ENCODE measurements at places on chromosomes 7 and 10.

DNA sequence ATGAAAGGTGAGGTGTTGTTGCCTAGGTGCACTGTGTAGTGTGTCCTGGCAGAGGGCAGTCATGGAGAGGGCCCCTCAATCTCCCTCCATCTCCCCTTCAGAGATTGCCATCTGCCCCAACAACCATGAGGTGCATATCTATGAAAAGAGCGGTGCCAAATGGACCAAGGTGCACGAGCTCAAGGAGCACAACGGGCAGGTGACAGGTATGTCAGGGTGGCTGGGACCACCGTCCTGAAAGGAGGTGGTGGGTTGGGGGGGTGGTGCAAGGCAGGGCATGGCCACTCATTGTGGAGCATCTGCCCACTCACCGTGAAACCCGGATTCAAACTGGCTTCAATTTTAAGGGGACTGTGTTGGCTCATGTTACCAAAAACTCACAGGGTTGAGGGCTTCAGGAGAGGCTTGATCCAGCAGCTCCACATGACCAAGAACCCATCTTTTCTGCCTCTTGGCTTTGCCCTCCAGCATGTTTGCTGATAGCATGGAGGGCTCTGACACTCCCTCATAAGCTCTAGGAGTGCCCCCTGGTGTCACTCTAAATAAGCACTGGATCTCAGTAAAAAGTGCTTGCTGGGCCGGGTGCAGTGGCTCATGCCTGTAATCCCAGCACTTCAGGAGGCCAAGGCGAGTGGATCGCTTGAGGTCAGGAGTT, 12.2 kb downstream of the ARPC1B start:
- DNase-seq = no peak

DNA sequence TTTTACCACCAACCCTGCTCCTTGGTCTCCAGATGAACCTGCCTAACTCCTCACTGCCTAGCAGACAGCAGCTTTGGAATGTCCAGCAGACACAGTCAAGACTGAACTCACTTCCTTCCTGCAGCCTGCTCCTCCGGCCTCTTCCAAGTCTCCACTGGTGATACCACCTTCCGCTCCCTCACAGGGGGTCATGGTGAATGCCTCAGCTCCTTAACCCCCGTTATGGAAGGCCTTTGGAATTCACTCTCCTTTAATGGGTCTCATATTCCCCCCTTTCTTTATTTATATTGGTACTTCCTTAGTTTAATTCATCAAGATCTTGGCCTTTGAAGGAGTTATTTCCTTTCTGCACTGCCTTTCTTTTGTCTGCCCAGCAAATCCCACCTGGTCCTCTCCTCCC, 44.9 kb upstream of the ZNF32 start:
- no peak for DNase-seq

DNA sequence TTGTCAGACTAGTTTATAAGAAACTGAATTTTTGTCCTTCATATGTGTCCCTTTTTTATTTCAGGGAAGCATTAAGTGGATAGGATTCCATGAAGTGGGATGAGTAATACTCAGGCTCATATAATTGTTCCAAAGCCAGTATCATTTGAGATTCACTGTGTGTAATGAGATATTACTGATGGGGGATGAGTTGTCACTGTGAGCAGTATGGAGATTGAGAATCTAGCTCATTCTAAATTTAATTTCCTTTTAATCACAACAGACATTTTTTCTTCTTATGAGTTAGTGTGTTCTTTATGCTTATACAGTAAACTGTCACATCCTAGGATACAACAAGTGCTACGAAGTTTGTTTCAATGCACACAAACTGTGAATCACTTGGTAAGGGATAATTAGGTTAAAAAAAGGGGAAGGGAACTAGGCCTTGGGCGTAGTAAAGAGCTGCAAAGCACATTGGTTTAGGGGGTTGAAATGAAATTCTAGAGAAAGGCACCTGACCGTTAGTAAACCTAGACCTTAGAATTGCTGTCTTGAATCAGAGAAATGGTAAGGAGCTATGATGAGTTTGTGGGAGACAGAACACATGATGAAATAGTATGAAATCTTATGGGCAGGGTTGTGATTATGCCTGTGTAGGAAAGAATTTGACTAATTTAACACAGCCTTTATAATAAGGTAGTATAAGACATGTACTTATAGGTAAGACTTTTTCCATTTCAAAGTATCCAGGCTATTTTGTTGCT, 153.4 kb downstream of the MLLT10 start:
- no peak for DNase-seq

GRCh38 chr7:31816810-31817209, 129.8 kb downstream of the PPP1R17 start:
- DNase-seq = no peak

- no peak for DNase-seq
Observed at GRCh38 chr10:86283466-86284287, 82.9 kb downstream of the GRID1 start.

GRCh38 chr7:81173766-81174281, 255.0 kb upstream of the SEMA3C start:
- DNase-seq = no peak

DNA sequence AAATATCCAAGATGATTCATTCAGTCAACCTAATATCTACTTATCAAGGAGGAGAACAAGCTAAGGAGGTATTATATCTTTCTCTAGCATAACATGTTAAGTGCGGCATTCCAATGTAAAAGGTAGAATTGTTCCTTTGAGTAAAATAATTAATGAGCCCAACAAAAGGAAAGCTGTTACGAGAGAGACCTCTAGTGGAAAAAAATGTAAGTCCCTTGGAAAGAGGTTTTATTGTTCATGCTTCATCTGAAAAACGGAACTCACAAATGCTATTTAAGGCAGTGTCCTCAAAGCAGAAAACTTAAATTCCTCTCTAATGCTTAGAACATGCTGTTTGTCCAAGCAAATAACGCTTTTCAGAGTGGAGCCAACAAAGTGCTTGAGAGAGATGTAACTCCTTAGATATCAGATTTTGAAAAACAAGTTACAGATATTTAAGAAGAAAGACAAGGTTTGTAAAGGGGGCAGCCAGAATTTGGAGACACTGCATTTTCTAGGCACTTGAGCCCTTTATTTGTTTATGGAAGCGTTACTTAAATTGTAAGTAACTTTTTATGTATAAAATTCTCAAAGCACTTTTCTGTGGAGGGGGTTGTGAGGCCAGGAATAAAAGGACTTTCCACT, 119.9 kb downstream of the TFEC start:
- DNase-seq = no peak

DNA sequence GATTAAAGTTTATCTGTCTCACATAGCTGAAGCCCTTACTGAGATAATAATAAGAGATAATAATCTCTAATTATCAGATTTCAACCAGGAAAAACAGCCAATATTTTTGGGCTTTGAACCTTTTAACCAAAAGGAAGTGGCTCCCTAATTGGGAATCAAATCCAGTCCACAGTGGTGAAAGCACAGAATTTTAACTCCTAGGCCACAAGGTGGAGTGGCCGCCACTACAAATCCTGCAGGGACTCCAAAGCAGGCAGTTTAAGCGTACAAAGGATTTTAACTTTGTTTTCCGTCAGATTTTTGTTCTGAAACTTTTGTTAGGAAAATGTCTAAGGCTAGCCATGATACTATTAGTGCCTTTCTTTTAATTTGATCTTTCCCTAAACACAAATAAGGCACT, 99.6 kb upstream of the CCNY start:
- DNase-seq = no peak

DNA sequence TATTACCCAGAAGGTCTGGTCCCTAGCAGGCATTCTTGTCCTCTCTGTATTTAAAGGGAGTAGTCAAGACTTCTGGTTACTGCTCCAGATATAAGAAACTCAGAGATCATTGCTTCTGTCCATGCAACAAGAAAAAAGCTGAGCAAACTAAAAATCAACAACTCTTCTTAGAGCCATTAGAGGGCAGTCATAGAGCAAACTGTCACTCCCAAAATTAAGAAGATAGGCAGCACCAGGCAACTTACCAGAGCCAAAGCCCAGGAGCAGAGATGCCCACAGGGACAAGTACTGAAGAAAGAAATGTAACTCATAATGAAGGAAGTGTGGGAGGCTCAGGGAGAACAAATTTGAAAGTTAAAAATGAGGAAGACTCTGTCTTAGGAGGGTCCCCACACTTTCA, 472.9 kb upstream of the COBL start:
- DNase-seq = no peak

- no peak for DNase-seq
Observed at GRCh38 chr7:131072505-131073091, 255.1 kb upstream of the MKLN1 start.

- no peak for DNase-seq
Observed at GRCh38 chr7:121562259-121562658, 166.2 kb upstream of the FAM3C start.

DNA sequence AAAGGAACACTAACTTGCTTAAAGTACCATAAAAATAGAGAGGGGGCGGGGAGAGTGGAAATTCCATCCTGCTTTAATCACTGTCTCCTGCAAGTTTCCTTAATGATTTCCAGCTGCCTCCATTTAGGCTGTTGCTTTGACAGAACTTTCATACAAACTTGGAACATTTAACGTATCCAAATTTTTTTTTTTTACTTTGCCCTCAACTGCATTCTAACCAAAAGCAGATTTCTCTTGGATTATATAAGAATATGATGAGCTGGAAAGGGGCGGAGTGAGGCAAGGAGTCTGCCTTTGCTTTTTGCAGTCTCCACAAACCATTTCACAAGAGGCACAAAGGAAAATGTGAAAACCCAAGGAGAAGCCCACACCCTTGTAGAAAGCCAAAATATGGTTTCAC, 46.6 kb upstream of the COL1A2 start:
- DNase-seq = no peak

- no peak for DNase-seq
Observed at GRCh38 chr10:80170026-80170425, 35.3 kb downstream of the ANXA11 start.

DNA sequence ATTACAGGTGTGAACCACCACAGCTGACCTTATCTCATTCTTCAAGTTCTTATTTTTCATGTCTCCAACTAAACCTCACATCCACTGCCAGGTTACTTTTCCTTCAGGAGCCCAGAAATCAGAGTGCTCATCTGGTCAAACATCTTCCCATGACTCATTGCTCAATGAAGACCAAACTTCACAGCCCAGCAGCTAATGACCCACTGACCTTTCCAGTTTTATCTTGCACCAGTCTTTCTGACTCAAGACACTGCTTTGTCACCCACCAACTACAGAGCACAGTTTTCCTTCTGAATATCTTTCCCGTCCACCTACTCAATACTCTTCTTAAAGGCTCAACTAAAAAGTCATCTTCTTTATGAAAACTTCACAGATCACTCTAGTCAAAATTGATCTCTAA, 245.1 kb downstream of the CHCHD3 start:
- DNase-seq = no peak

DNA sequence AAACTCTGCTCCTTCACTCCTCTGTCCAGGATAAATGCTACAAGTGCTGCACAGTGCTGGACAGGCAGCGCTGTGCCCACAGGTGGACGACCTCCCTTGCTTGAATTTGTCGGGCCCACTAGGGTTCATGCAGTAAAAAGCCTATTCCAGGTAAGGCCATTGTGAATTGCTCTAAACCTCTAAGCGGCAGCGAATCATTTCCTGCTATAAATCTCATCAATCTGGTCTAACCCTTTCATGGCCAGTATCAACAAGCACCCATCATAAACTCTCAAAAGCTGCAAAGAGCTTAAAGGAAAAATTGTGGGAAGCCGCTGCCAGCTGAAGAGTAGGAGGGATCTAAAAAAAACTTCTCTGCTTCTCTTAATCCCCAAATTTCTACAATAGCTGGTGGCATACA, 134.2 kb downstream of the SLC25A13 start:
- no peak for DNase-seq

DNA sequence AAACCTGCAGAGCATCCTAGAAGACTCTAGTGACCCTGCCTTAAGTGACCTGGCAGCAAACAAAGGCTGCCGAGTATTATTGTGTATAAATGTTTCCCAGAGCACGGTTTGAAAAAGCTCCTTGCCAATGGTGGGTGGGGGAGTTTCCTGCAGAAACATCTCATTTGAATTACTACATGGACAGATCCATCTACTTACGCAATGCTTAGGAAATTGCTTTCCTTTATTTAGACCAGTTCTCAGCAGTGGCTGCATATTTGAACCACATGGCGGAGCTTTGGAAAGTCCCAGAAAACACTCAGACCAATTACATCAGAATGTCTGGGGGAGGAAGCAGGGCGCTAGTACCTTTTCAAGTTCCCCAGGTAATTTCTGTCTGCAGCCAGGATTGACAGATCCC, 560.9 kb downstream of the SDK1 start:
- DNase-seq = no peak

DNA sequence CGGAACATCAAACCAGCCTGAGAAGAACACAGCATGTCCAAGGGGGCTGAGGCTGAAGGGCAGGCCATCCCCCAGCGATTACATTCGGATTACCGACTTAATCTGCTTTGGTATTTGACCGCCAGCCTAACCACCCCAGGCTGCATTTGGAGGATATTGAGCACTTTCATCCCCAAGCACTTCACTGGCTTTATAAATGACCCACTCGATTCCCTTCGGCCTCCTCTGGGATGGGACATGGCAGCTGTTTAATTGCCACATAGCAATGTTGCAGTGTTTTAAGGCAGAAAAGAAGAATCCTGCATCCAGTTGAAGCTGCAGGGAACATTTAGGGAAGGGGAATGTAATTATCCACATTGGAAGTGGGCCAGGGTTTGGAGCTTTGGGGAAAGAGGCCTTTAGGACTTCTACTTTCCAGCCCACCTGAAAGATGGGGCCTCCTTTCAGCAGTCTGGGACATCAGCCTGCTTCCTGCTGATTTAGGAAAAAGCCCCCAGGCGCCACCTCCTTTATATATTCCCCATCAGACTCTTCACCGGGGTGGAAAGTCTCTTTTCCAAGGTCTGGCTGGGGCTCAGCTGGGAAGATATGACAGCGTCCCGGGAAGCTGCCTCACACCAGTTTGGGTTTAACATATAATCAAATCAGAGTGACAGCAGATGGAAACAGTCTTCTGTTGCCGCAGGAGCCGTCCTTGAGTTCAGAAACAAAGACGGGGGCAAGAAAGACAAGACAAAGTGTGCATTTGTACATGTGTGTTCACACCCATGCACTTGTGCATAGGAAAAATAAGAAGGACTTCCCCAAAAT, 9.2 kb downstream of the DPCD start:
- no peak for DNase-seq

DNA sequence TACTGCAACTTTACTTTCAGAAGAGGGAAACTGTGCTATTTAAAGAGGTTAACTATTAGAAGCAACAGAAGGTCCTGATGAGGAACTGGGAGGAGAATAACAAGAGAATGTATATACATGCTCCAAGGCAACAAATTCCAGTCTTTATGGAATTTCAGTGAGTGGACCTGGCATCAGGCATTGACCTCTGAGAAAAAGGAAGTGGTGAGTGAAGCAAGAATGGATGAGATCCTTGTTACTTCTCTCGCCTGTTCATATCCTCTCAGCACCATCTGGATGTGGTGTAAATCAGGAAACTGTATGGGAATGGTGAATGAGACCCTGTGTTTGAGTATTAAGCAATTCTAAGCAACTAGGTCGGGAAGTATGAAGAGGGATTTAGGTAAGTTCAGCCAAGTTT, 30.3 kb upstream of the KBTBD2 start:
- DNase-seq = no peak
